Activated CD8-positive, alpha-beta memory T cell treated with anti-CD3 and anti-CD28 coated beads for 1 hour (primary cell): ENCODE measurements at places on chromosomes 2 and 18.

DNA sequence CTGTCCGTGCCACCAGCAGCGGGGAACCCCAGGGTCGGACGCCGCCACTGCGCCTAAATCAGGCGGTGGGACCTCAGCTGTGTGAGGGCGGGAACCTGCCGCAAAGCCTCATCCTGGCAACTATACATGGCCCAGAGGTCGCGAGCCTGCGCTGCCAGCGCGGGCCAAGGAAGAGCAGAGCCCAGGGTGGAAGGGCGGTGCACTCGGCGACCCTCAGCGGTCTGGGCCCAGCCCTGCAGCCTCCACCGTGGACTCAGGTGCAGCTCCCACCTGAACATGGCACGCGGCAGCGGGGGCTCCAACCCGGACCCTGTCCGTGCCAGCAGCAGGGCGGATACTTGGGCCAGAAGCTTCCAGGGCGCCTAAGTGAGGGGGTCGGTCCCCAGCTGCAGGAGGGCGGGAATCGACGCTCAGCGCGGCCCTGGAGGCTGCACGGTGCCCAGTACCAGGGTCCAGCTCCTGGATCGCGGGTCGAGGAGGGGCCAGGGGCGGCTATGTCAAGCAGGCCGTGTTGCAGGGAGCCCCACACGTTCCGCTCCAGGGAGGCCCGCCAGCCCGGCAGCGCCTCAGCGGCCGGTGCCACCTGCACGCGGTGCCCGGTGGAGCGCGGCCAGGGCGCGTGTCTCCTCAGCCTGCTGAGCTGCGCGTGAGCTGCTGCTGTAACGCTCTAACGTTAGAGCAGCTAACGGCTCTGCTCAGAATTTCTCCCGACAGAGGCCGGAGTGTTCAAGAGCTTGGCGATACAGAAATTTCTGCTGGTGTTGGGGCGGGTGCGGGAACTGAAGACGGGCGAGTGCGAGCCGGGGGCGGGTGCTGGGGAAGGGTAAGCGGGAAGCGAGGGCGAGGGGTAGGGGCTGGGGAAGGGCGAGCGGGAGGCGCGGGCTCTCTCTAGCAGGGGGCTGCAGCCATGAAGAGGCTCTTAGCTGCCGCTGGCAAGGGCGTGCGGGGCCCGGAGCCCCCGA, at the start of gene ANKRD30B:
TSS of gene ANKRD30B (plus strand) at position 660 of the 962 bp plus-strand sequence. CDS start at position 908, 248 bp downstream.
- DNase-seq, result no peak

DNA sequence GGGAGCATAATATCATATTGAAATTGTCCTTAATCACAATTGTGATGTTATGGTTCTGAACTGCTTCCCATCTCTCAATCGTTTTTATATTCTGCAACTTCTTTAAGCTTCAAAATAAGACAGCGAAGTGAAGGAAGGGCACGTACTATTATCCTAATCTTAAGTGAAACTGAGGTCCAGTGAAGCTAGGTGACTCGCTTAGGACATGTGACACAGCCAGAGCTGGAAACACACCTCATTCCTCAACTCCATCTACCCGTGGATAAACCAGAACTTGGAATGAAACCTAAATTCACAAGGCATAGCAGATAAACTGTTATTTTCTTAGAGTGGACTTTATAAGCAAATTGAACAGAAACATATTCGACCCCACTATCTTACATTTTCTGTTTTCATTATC, 191.2 kb upstream of the PXDN start:
- no peak for DNase-seq

GRCh38 chr2:9169349-9170107, 37.1 kb upstream of the ASAP2 start:
- no peak for DNase-seq

DNA sequence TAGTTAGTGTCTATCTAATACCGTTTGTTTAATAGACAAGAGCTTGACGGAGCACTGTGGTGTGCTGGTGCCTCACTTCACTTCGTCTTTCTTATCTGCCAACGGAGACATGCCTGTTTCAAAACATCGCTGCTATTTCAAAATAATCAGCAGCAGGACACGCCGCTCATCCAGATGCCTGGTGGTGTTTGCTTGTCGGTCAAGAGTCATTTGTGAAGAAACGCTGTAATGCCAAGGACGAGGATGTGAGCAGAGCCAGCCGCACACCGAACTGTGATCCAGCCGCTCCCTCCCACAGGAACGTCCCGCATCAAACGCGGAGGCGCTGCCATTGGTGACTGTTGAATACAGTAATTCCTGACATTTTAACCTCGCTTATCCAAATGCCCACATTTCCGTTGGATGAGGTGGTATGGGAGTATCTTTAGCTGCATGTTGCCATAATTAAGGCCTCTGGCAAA, 432.4 kb downstream of the FBXO15 start:
- DNase-seq, result no peak

DNA sequence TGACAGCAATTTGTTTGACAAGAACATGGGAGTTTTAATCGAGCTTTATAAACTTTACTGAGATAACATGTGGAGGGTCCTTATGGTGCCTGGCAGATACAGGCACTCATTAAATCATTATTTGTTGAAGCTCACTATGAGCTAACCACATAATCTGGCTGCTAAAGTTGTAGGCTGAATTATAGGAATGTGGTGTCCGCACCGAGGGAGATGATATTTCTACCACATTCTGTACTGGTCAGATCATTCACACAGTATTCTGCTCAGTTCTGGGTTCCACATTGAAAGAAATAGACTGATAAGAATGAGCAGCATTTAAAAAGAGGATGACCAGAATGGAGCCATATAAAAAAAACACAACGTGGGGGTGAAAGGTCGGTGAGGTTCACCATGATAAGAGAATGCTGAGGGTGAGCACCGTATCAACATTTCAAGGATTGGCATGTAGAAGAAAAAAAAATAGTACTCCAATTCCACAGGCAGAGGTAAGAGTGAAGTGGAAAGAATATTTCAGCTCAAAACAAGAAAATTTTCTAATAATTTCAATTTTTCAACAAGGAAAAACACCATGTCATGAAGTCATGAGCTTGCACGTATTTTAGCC, 54.4 kb downstream of the TMEFF2 start:
- no peak for DNase-seq

- DNase-seq, result no peak
These were observed 72.3 kb upstream of the TWIST2 start for GRCh38 chr2:238775591-238775990.

- DNase-seq, result no peak
These were observed 65.2 kb downstream of the RNF152 start for GRCh38 chr18:61827591-61827990.

DNA sequence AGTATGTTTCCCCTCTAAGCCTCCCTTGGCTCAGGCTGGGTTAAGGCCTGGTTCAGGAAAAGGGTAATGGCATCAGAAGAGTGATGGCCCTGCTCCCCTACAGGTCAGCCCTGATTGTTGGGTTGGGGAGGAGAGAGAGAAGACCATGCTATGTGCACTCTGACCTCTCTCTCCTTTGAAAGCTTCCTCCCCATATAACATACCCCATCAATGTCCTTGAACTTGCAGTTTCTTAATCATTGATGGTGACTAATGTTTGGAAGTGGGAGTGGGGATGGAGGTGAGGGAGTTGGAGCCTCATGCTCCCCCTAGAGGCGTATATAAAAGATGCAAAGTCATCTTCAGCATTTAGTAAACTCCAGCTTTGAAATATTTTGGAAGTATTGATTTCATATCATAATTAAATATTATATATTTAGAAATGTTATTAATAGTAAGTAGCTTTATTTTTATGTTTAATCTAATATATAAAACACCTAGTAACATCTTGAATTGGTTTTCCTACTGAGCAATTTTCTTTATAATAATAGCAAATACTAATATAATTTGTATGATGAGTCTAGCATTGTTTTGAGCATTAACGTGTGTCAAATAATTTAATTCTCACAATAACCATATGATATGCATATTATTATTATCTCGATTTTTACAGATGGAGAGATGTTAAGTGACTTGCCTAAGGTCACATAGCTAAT, 8.8 kb downstream of the PLCL1 start:
- DNase-seq, result no peak

DNA sequence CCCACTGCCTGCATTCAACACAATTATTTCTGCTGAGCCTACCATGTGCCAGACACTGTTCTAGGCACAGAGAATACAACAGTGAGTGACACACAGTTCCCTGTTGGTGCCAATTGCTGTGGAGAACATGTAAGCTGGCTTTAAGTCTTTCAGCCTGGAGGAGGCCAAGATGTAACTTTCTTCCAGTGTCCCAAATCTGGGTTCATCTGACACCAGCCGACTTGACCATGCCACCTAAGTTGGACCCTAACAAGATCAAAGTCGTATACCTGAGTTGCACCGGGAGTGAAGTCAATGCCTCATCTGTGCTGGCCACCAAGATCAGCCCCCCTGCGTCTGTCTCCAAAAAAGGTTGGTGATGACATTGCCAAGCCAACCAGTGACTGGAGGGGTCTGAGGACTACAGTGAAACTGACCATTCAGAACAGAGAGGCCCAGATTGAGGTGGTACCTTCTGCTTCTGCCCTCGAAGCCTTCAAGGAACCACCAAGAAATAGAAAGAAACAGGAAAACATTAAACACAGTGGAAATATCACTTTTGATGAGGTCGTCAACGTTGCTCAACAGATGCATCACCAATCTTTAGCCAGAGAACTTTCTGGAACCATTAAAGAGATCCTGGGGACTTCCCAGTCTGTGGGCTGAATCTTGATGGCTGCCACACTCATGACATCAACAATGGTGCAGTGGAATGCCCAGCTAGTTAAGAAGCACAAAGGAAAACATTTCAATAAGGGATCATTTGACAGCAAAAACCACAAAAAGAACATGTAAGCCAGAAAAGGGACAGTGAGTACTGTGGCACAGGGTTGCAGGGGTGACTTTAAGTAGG, 6.3 kb downstream of the TRABD2A start:
- DNase-seq, result no peak

DNA sequence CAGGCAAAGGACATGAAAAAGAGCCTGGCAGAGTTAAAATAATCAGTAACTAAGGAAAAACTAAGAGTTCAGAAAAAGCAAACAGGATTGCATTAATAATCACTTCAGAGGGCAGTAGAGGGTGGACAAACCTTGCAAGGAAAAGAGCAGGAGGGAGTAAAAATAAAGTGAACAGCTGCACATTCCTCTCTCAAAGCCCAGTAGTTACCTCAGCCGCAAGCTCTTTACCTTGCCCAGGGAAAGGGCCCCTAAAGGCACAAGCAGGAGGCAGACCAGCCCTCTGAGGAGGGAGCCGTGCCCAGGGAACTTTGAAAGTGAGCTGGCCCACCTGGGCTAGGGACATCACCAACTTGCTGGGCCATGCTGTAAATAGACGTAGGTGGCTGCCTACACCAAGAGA, 196.9 kb downstream of the C1D start:
- no peak for DNase-seq

GRCh38 chr18:74006143-74006542, 141.5 kb downstream of the FBXO15 start:
- no peak for DNase-seq

DNA sequence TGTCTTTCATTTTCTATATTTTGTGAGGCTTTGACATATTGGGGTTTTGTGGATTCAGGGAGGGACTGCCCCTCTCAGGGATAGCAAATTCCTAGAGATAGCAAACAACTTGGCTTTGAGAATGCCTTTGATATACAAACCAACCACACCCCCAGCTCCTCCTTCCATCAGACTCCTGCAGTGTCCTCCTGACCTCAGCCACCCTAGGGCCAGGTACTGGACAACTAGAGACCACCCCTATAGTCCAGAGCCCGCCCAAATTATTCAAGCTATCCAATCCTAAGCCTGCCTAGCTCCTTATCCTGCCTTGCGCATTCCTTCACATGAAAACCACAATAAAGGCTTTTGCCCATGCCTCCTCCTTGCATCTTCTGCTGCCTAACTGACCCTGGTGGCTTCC, 22.9 kb upstream of the STAM2 start:
- DNase-seq, result no peak

DNA sequence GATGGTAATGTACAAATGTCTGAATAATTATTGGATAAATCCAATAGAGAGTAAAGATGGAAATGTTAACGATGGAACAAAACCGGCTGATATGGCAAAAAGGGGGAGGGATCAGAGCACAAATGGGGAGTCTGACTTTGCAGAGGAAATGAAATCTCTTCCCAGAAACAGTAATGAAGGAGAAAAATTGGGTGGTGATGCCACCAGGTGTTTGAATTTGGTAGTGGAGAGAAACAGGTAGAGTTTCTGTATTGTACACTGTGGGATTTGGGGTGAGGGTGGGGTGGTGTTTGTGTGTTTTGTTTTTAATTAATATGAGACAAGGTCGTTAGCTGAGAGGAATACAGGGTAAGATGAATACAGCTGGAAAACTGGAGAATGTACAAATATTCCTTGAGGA, 20.4 kb upstream of the XDH start:
- DNase-seq, result no peak

GRCh38 chr18:35577045-35577848, 4.3 kb upstream of the GALNT1 start:
- DNase-seq, result no peak

GRCh38 chr18:39647627-39648534, 2082.3 kb upstream of the CELF4 start:
- no peak for DNase-seq

GRCh38 chr2:108625186-108625827, 91.0 kb downstream of the LIMS1 start:
- no peak for DNase-seq

- no peak for DNase-seq
These were observed 157.9 kb downstream of the ANKRD44 start for GRCh38 chr2:197152451-197153228.

DNA sequence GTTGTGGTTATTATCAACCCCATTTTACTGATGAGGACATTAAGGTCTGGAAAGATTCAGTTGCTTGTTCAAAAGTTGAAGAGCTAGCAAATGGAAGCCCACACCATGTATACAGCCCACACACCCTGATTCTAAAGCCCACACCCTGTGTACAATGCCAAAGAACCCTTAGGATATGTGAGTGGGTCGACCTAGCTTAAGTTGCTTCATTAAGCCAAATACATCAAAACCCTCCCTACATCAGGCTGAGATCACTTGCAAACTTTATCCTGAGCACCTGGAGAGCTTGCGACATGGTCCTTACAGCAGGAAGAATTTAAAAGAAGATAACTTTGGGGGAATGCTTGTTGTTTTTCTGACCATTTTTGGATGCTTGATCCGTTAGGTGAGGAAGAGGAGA, 435 bp upstream of the ARHGAP25 start:
- no peak for DNase-seq

GRCh38 chr2:30447149-30448045, at the start of gene LCLAT1:
LCLAT1 (plus strand) TSS chr2:30447246; CDS start chr2:30525591, 78,345 bp downstream.
- DNase-seq, result peak; percentile 73

GRCh38 chr2:147451902-147452515, 392.8 kb upstream of the ACVR2A start:
- no peak for DNase-seq

DNA sequence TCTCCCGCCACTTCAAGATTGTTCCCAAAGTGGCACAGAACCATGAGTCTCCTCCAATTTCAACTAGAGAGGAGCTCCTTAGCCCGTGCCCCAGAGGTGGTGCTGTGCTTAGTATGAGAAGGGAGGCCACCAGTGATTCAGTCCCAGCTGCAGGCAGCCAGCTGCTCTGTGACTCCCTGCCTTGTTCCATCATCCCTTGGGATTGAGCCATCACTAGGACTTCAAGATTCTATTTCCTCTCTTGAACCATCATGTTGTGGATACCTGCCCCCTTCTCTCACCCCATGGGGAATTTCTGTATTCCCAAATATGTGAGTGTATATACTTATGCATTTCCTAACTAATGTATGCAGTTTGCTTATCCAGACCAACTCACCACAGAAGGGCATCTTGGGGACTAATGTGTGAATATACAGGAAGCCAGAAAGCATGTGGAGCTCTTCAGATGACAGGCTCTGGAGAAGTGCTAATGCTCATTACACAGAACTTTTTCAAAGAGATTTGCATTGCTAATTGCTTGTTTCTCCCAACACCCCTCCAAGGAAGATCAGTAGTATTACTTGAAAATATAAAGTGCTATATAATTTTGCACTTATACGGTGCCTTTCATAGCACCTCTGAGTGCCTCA, 111.0 kb upstream of the MAP3K20 start:
- no peak for DNase-seq

GRCh38 chr2:9333591-9334171, 89.6 kb downstream of the ITGB1BP1 start:
- no peak for DNase-seq
